Hindlimb muscle (tissue), 1 donor: ENCODE measurements at places on chromosomes 11 and 22.
A peak's percentile ranks its signal among the peaks of the same experiment; 100 is the strongest.

DNA sequence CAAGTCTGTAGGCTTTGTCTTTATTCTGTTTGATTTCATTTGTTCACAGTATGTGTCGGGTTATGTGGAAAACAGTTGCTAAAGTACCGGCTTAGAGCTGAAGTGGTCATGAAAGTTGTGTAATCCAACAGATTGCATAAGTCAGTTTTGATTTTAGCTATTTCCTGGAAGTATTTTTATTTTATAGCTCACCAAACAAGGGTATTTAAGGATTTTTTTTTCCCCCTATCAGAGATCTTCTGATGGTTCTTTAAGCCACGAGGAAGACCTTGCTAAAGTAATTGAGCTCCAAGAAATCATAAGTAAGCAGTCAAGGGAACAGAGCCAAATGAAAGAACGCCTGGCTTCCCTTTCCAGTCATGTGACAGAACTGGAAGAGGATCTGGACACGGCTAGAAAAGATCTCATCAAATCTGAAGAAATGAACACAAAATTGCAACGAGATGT is 55.9 kb downstream of the PPFIA1 start:
- DNase-seq = peak; percentile 65

DNA sequence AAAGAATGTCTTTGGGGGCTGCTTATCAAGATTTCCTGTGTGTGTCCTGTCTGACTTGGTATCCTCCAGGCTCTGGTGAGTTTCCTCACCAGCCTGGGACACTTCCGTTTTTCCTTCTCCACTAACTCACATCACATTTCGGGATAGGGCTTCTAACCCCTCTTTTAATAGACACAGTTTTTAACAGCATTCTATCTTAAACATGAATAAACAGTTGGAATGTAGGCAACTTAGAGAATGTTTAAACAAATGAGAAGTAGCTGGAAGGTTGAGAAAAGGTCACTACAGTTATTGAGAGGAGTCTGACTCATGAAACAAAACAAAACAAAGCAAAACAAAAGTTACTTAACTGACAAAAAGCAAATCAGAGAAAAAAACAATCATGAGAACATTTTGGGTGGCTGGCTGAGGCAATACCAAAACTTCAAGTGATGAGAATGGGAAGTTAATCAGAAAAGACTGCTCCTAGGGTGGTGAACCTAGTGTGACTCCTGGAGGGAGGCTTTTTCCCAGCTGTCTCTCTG is 64.7 kb upstream of the CTSC start:
- no peak for DNase-seq

DNA sequence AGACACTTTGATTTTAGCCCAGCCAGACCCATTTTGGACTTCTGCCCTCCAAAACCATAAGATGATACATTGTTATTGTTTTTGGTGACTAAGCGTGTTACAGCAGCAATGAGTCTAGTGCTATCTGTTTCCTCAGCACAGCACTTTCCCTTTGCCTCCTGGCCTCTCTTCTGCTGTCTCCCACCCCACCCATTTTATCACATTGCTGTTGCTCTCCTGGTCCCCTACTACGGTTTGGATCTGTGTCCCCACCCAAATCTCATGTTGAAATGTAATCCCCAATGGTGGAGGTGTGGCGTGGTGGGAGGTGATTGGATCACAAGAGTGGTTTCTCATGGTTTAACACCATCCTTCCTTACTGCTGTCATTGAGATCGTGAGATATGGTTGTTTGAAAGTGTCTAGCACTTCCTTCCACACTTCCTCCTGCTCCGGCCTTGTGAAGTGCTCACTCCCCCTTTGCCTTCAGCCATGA is 59.8 kb upstream of the CD82 start:
- no peak for DNase-seq

DNA sequence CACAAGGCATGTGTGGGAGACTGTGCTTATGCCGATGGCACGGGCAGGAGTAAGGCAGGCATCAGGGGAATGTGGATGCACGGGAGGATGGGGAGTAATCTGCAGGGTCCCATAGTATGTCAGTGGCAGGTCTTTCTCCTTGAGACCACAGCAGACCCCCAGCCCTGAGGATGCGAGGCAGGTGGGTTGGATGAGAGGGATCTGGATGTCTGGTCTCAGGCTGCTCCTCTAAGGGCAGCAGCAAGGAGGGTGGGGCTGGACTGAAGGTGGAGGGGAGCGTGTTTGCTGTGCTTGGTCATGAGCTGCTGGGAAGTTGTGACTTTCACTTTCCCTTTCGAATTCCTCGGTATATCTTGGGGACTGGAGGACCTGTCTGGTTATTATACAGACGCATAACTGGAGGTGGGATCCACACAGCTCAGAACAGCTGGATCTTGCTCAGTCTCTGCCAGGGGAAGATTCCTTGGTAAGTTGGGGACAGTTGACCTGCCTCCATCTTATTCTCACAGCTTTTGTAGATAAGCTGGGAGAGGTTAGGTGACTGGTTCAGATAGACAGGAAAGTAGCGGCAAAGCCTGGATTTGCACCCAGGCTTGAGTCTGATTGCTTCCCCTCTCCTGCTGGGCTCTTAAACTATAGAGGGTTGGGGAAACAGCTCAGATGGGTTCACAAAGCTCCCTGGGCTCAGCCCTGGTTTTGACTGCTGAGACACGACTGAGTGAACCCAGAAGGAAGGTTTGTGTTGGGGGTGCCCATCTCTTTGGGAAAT is at the start of gene APOL1:
APOL1 (plus strand) TSS at position 380 of the 769 bp plus-strand sequence. CDS start 1,823 bp downstream, outside the sequence.
- DNase-seq = no peak

GRCh38 chr11:68727783-68728182 is 23.5 kb downstream of the TESMIN start:
- DNase-seq = no peak

GRCh38 chr22:22450343-22450839 is 58.2 kb downstream of the ZNF280B start:
- DNase-seq = peak; percentile 19

GRCh38 chr22:32920032-32920628 is 118.6 kb downstream of the TIMP3 start:
- no peak for DNase-seq

GRCh38 chr11:113778111-113778910 is 1.3 kb upstream of the CLDN25 start:
- peak; percentile 4 for DNase-seq

GRCh38 chr11:30431127-30431814 is 108.4 kb downstream of the ARL14EP start:
- DNase-seq = no peak

GRCh38 chr22:31957970-31958594 is 13.7 kb downstream of the YWHAH start:
- no peak for DNase-seq

DNA sequence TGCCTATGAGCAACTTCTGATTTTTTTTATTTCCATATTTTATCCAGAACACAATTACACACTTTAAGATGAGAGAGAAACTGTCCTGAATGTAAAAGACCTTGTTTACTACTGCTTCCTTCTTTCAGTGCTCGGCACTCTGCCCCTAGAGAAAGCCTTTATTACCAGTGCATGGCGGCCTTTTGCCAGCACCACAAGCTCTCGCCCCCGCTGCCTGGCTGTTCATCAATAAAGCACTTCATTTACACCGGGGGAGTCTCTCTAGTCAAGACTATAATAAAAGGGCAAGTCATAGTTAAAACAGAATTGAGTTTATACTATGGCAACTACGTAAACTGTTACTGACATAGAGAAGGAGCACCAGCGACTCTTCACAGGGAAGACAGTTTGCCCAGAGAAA is 259.5 kb downstream of the CADM1 start:
- DNase-seq = no peak

DNA sequence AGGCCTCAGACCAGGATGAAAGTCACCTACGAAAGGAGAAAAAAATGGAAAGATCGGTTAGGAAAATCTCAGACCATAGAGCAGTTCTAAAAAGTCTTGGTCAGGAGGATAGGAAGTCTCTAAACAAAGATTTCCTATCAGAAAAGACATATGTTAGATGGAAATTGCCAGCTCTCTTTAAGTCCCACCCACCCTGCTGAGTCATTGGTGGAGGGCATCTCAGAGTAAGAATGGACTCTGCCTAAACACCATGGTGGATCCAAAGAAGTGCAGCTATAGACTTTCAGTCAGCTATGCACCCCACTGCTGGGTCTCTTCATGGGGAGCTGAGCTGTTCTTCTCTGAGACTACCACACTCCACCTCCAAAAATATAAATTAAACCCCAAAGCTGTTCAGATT is 3.7 kb downstream of the OR8B2 start:
- no peak for DNase-seq

GRCh38 chr11:13852481-13852880 is 110.0 kb upstream of the SPON1 start:
- no peak for DNase-seq

GRCh38 chr11:118705791-118706545 is 26.5 kb upstream of the TREH start:
- DNase-seq = no peak

GRCh38 chr11:59289356-59290181 is 69.1 kb upstream of the OR5AN1 start:
- DNase-seq = no peak

DNA sequence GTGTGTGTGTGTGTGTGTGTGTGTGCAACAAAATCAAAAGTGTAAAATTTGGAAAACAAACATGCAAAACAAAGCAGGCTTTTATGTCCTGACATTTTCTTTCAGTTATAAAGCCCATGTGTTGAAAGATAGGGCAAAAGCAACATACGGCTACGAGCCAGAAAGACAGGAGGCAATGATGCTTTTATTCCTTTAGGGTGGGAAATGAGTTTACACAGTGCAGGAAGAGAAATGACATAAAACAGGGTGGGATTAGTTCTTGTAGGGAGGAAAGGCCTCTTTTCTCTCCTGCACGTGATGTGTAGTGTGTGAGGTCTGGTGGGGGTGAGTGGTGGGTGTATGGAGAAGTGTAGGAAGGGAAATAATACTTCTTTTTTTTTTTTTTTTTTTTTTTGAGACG is 29.4 kb downstream of the IL18 start:
- no peak for DNase-seq

GRCh38 chr11:111348147-111348546 is 30.9 kb downstream of the POU2AF1 start:
- DNase-seq = no peak
